Activated CD4-positive, alpha-beta T cell treated with anti-CD3 and anti-CD28 coated beads, Interleukin-2, amount 10 ng/mL, durations not matched to agents 7 days and 5 days (primary cell): ENCODE measurements at places on chromosomes 4 and X. TPM values are rescaled to one million over a fixed set of nuclear protein-coding genes. Genes with fewer than 3 reads are reported as not detected.

ADGRL3 gene
- total RNA-seq, result not detected

- no peak overlapping the region for H3K4me3 ChIP-seq
- DNase-seq, result peak; percentile 11
- no peaks in the 10 kb centered on the region for H3K36me3 ChIP-seq
Measured at GRCh38 chr4:99624141-99624719, 33.4 kb downstream of the C4orf54 start.

GRCh38 chr4:81833576-81833975 lies 361.9 kb upstream of the RASGEF1B start:
- no peaks in the 10 kb centered on the region for H3K27me3 ChIP-seq
- H3K27ac ChIP-seq, result no peak overlapping the region
- H3K4me3 ChIP-seq, result no peak overlapping the region
- DNase-seq, result no peak

- DNase-seq, result no peak
- H3K27ac ChIP-seq, result no peak overlapping the region
- H3K4me1 ChIP-seq, result no peaks in the 10 kb centered on the region
- H3K4me3 ChIP-seq, result no peak overlapping the region
- H3K36me3 ChIP-seq, result no peaks in the 10 kb centered on the region
Measured at GRCh38 chr4:174553828-174554227, 31.5 kb upstream of the HPGD start.

NR3C2 gene
- total RNA-seq, result 5.1 TPM

DNA sequence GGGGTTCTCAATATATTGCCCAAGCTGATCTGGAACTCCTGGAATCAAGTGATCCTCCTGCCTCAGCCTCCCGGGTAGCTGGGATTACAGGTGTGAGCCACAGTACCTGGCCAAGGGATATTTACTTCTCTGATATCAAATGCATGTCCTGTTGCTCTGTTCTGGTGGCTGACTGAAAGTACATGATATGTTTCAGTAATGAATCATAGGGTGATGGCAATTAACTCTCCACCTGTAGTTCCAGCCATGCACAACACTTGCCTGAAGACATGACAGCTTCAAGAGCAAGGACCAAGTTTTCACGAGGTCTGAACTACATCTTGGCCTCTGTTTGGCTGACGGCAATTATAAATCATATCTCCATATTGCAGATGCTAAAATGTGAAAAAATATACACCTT lies 9.1 kb downstream of the ZCCHC4 start:
- H3K27ac ChIP-seq, result peak overlapping the region; percentile 38
- DNase-seq, result no peak
- no peaks in the 10 kb centered on the region for H3K27me3 ChIP-seq

DNA sequence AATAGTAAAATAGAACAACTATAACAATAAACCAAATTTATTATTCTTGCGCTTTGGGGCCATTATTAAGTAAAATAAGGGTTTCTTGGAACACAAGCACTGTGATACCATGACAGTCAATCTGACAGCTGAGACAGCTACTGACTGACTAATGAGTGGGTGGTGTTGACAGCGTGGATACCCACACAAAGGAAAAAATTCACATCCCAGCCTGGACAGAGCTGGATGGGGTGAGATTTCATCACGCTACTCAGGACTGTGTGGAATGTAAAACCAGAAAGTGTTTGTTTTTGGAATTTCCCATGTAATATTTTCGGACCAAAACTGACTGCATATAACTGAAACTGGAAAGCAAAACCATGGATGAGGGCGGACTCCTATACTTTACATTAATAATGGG lies 48.8 kb downstream of the IGFBP7 start:
- no peak overlapping the region for H3K27ac ChIP-seq
- no peak for DNase-seq
- no peaks in the 10 kb centered on the region for H3K4me1 ChIP-seq

G3BP2 gene
- total RNA-seq, result 137 TPM

DNA sequence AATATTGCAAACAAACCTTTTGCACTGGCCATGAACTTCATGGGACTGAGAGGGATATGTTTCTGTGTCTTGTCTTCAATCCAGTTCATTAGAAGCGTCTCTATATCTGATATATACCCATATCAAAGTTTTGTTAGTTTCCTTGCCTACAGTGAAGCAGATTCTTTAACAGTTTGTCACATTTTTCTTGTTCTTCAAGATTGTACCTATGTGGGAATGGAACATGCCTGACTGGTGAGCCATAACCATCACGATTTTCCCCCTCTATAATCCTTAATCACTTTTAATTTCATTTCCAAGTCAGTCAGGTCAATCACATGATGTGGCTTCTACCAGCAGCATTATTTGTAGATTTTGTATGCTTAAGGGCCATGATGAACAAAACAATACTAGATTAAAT lies 197.1 kb upstream of the PDE5A start:
- no peaks in the 10 kb centered on the region for H3K27me3 ChIP-seq
- H3K27ac ChIP-seq, result no peak overlapping the region
- H3K4me3 ChIP-seq, result no peak overlapping the region
